ENCODE measurements at places on chromosomes 5 and 9.
A peak's percentile ranks its signal among the peaks of the same experiment; 100 is the strongest.

- DNase-seq, result no peak
These were observed 24.6 kb upstream of the COL27A1 start for GRCh38 chr9:114130624-114131277.

DNA sequence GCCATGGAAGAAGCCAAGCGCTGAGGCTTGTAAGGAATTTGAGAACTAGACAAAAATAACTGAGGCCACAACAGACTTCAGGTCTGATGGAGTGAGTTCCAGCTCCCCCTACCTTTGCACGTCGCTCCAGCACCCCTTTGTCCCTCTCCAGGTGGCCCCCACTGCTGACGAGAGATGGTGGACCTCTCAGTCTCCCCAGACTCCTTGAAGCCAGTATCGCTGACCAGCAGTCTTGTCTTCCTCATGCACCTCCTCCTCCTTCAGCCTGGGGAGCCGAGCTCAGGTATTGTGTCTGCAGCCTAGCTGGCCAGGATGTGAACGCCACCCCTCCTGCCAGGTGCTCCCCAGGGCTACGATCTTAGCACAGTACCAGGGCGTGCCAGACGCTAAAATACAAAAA lies 5.2 kb downstream of the BTNL9 start:
- DNase-seq, result peak; percentile 32

DNA sequence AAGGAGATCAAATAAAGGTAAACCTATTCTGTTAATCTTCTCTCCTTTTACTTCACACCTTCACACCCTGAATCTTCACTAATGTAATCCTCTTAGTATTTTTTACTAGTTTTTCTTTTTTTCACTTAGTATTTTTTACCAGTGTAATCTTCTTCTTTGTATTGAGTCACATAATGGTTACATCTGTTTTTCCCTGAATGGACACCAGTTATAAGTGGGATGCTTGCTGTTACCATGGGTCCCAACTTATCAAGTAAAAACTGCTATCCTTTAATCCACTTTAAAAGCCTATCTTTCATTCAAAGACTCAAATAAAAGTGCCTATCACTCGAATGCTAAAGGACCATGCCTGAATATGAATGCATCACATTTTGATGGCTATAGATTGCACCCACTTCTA lies 15.1 kb downstream of the ZFAND5 start:
- DNase-seq, result no peak

GRCh38 chr5:127280491-127281220 lies 9.9 kb upstream of the MEGF10 start:
- DNase-seq, result no peak

GRCh38 chr9:134262035-134262434 lies 64.2 kb upstream of the RXRA start:
- DNase-seq, result no peak

DNA sequence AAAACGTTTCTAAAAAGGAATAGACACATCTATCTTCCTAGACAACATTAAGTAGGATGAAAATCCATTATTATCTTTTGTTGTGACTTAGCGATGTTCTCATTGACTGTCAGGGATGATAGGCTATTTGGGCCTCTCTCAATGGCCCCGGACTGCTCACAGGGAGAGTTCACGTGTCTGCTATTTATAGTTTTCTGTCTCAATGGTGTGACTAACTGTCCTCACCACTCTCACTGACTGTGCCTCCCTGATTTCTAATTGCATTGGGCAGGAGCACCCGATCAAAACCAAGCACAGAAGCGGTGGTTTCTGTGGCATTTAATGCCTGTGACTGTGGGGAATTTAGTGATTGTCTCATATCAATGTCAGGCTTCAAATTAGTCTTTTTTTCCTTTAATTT lies 286.7 kb upstream of the KLF9 start:
- DNase-seq, result no peak

DNA sequence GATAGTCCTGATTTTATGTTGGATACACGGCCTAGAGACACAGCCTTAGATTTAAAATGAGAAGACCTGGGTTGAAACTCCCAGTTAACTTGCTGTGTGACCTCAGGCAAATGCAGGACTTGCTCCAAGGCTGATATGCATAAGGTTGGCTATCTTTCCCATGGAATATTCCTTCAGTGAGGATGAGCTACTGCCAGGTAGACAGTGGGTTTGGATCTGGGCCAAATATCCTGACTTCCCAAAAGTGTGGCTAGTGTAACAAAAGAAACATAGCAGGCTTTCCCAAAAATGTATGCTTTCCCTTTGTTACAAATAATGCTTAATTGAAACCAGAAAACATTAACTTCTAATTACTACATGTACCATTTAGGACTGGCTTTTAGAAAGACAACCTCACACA lies 697 bp upstream of the XPA start:
- DNase-seq, result no peak

DNA sequence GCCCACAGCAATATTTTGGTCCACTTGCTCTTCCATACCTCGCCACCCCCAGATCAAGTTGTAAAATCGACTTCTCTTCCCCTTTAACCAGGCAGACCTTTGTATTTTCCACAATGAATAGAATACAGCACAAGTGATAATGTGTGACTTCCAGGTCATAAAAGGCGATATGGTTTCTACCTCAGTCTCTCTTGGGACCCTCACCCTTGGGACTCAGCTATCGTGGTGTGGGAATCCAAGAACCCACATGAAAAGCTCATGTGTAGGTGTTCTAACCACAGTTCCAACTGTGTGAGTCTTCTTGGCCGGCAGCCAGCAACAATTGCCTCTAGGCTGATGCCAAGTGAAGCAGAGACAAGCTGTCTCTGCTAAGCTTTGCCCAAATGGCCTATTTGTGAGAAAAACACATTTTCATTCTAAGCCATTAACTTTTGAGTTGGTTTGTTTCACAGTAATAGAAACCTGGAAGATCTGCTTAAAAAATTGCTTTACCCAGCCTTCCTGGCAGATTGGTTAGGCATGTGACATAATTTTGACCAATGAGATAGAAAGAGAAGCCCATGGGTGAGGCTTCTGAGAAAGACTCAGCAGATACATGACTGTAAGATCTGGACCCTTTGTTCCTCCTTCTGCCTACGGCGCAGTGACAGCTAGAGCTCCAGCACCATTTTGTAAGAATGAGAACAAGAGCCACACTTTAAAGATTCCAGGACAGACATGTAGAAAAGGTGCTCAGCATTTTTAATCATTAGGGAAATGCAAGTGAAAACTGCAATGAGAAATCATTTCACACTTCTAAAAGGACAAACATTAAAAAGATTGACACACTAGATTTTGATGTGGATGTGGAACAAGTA lies 18.3 kb upstream of the MLLT3 start:
- DNase-seq, result peak; percentile 42
